GM12878 (cell line): ENCODE measurements at places on chromosomes 4 and X. TPM values are rescaled to one million over a fixed set of nuclear protein-coding genes. Genes with fewer than 3 reads are reported as not detected.

SAGE1 gene
- 0.08 TPM in 1 of 2 replicates, not detected in the other for total RNA-seq

GLRA3 gene
- not detected in 2 replicates for total RNA-seq

FAM133A gene
- total RNA-seq = not detected in 2 replicates

C1QTNF7 gene
- not detected in 2 replicates for total RNA-seq

HSFX1 gene
- total RNA-seq = 0.35 and 0.56 TPM in 2 replicates

- no peak overlapping the region for H3K4me3 ChIP-seq
- no peak overlapping the region for H3K27ac ChIP-seq
- H3K27me3 ChIP-seq = peaks cover 2% of the 10 kb centered on the region
- no peaks in the 10 kb centered on the region for H3K36me3 ChIP-seq
- DNase-seq = no peak
Observed at GRCh38 chr4:139809757-139810140, 144.1 kb downstream of the MGST2 start.

GRCh38 chrX:43741843-43742573 is 85.9 kb downstream of the MAOA start:
- no peaks in the 10 kb centered on the region for H3K36me3 ChIP-seq
- no peak overlapping the region for H3K4me3 ChIP-seq
- H3K4me1 ChIP-seq = no peaks in the 10 kb centered on the region
- DNase-seq = no peak
- H3K27ac ChIP-seq = no peak overlapping the region

- H3K4me3 ChIP-seq = no peak overlapping the region
- DNase-seq = no peak
- no peaks in the 10 kb centered on the region for H3K27me3 ChIP-seq
- H3K36me3 ChIP-seq = no peaks in the 10 kb centered on the region
- no peaks in the 10 kb centered on the region for H3K4me1 ChIP-seq
Observed at GRCh38 chr4:16890651-16891050, 7.8 kb downstream of the LDB2 start.

DNA sequence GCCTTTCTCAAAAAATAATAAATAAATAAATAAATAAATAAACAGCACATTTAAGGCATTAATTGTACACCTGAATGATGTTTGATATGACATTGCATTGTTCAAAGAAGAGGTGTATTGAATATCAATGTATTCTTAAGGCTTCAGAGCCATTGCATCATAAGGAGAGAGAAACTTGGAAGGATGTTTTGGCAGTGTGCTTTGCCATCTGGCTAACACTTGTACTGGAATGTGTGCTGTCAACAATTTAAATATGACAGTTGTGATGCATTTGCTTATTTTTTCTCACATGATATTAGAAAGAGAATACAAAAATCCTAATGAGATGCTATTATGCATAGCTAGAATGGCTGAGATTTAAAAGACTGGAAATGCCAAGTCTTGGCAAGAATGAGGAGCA is 67.8 kb downstream of the FAM133A start:
- no peak overlapping the region for H3K4me3 ChIP-seq
- H3K4me1 ChIP-seq = no peaks in the 10 kb centered on the region
- H3K27me3 ChIP-seq = no peaks in the 10 kb centered on the region
- H3K36me3 ChIP-seq = no peaks in the 10 kb centered on the region

- H3K27ac ChIP-seq = no peak overlapping the region
- H3K36me3 ChIP-seq = no peaks in the 10 kb centered on the region
- no peak for DNase-seq
- no peaks in the 10 kb centered on the region for H3K27me3 ChIP-seq
- H3K4me1 ChIP-seq = no peaks in the 10 kb centered on the region
Observed at GRCh38 chr4:13024147-13025105, 459.7 kb downstream of the RAB28 start.

- no peaks in the 10 kb centered on the region for H3K27me3 ChIP-seq
- H3K4me1 ChIP-seq = no peaks in the 10 kb centered on the region
- no peak overlapping the region for H3K27ac ChIP-seq
- DNase-seq = no peak
- H3K4me3 ChIP-seq = no peak overlapping the region
Observed at GRCh38 chr4:95531141-95531540, 17.6 kb downstream of the UNC5C start.

DNA sequence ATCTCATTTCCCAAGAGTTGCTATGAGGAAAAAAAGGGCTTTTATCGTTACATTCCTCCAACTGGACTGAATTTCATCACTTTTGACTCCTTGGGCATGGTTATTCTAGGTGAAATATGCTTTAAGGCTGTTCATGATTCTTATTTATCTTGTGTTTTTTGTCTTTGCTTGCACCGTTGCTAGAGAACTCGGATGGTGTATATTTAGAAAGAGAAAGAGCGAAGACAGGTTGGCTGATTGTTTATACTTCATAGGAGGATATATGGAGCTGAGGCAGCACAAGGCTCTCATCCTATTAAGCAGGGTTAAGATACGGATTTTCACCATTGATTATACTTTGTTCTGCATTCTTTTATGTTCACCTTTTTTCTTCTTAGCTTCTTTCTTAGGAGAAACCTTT is 94.9 kb upstream of the GEMIN8 start:
- no peak for DNase-seq
- H3K27ac ChIP-seq = no peak overlapping the region
- no peak overlapping the region for H3K4me3 ChIP-seq
- H3K4me1 ChIP-seq = no peaks in the 10 kb centered on the region
- no peaks in the 10 kb centered on the region for H3K27me3 ChIP-seq
- no peaks in the 10 kb centered on the region for H3K36me3 ChIP-seq

DNA sequence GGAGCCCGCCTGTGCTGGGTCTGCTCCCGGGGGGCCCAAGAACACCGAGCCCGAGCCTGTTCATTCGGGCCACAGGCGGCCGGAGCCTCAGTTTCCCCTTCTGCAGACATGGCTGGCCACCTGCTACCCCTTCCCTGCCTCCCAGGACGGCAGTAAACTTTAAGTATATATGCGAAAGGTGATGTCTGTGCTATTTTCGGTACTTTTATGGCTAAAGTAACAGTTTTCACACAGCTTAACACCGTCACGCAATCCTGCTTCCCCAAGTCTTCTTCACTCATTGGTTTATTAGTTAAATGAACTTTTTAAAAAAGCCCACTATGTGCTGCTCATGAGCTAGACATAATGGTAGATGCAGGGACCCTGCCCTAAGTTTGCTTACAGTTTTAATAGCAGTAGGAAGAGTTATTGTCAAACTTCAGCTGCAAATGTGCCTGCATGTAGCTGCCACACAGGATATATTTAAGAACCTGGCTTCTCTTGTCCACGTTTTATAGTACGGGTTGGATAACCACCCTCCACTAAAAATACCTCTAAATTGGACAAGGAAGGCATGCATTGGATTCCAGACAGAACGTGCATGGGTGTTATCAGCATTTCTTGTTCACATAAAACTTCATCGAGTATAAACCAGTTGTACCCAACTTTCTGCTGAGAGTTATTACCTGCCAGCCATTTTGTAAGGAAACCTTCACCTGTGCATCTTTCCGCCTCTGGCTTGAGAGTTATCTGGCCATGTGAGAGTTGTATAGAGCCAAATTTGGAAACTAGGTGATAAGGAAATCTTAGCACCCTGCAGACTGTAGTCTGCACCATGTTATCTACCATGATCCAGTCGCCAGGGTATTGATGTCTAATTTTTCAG is 741 bp downstream of the ANAPC4 start:
- H3K27ac ChIP-seq = peak overlapping the region; percentile 55
- no peak for DNase-seq
- H3K4me1 ChIP-seq = no peaks in the 10 kb centered on the region
- no peaks in the 10 kb centered on the region for H3K27me3 ChIP-seq
- peaks cover 8% of the 10 kb centered on the region; the same call in 1 of the 2 replicates for H3K36me3 ChIP-seq

DNA sequence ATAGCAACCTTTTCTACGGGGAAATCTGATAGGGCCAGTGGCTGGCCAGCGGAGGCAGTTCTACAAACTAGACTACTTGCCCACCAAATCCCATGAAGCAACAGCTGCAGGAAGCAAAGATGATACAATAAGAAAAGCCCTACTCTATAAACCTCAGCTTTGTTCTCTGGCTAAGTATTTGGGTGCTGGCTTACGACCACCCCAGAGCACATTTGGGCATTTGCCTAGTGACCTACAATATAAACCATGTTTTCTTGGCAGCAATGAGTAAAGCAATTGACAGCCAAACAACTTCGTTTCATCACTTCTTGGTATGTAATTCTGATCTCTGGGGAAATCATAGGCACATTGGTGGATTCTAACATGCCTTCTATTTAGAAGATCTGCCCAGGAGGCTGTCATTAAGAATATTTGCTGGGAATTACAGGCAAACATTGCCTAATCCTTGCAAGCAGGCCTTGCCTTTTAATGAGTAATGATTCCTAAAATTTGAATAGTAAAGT is 7.5 kb upstream of the LHFPL1 start:
- H3K4me3 ChIP-seq = no peak overlapping the region
- peaks cover 3% of the 10 kb centered on the region; the same call in 1 of the 2 replicates for H3K4me1 ChIP-seq
- H3K27me3 ChIP-seq = no peaks in the 10 kb centered on the region
- H3K27ac ChIP-seq = no peak overlapping the region
- DNase-seq = no peak

DNA sequence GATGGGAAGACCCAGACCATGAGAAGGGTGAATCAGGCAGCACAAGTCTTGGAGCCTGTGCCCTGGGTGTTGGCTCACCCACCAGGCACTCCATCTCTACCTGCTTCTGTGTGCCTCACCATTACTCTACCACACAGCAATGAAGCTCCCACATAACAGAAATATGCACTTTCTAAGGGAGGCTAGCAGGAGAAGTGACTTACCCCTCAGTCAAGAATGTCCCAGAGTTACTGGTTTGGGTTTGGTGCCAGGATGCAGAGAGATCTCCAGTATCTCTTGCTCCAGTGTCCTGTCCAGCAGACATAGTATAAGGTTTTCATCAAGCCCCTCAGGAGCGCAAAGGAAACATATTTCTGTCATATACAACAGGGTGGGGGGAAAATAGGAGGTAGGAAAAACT is 11.3 kb upstream of the RAB40A start:
- H3K27me3 ChIP-seq = no peaks in the 10 kb centered on the region
- H3K27ac ChIP-seq = no peak overlapping the region
- no peak for DNase-seq
- H3K36me3 ChIP-seq = no peaks in the 10 kb centered on the region
- no peak overlapping the region for H3K4me3 ChIP-seq

- no peaks in the 10 kb centered on the region for H3K27me3 ChIP-seq
- H3K27ac ChIP-seq = no peak overlapping the region
- H3K36me3 ChIP-seq = no peaks in the 10 kb centered on the region
Observed at GRCh38 chr4:61921920-61922319, 721.8 kb downstream of the ADGRL3 start.

GRCh38 chr4:24470666-24471485 is 113.5 kb downstream of the DHX15 start:
- H3K4me1 ChIP-seq = no peaks in the 10 kb centered on the region; the same call in 1 of the 2 replicates
- peaks cover 4% of the 10 kb centered on the region; the same call in 1 of the 2 replicates for H3K27me3 ChIP-seq
- no peak for DNase-seq
- H3K4me3 ChIP-seq = peak overlapping the region; percentile 41

- no peaks in the 10 kb centered on the region for H3K36me3 ChIP-seq
- no peaks in the 10 kb centered on the region for H3K4me1 ChIP-seq
- no peak for DNase-seq
- no peaks in the 10 kb centered on the region; the same call in 1 of the 2 replicates for H3K27me3 ChIP-seq
- H3K27ac ChIP-seq = no peak overlapping the region
Observed at GRCh38 chrX:68922013-68922412, 93.2 kb downstream of the EFNB1 start.

DNA sequence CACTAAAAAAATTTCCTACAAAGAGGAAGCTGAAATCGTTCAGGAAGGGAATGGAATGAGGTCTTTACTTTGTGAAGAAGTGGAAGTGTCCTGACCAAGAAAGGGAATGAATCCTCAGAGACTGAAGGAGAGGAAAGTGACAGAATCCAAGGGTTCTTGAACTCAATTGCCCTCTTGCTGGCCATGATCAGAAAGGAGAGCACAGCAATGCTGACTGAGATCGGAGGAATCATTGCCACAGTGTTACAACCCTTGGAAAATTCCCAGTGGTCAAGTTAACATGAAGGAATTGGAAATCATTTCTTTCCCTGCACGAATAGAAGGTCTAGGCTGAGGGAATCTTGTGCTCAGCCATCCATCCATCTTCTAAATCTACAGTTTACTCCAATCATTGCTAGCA is 190.0 kb upstream of the NEIL3 start:
- no peaks in the 10 kb centered on the region for H3K4me1 ChIP-seq
- DNase-seq = no peak
- H3K27me3 ChIP-seq = no peaks in the 10 kb centered on the region
- no peak overlapping the region for H3K27ac ChIP-seq
- no peak overlapping the region for H3K4me3 ChIP-seq

DNA sequence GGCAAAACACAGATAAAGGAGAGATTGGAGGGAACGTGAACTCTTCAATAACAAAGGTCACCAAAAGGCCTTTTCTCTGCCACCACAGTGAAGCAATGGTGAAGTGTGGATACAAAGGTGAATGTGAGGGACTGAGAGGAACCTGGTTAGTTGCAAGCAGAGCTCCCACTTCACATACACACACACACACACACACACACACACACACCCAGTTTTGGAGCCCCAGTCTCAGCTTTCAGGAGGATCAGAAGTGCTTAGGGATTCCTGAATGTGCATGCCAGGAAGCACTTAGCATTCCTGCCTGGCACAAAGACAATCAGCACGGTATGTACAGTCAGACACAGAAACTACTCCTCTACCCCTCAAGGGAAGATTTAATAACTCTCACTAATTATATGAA is 71.5 kb downstream of the ARHGEF9 start:
- H3K4me3 ChIP-seq = no peak overlapping the region
- no peaks in the 10 kb centered on the region for H3K4me1 ChIP-seq
- H3K27me3 ChIP-seq = no peaks in the 10 kb centered on the region
- no peaks in the 10 kb centered on the region; the same call in 1 of the 2 replicates for H3K36me3 ChIP-seq
- no peak overlapping the region for H3K27ac ChIP-seq

- no peaks in the 10 kb centered on the region for H3K27me3 ChIP-seq
- H3K27ac ChIP-seq = no peak overlapping the region
- H3K4me1 ChIP-seq = no peaks in the 10 kb centered on the region
- H3K4me3 ChIP-seq = no peak overlapping the region
- DNase-seq = peak; percentile 48
Observed at GRCh38 chr4:17310269-17310652, 201.6 kb downstream of the QDPR start.

DNA sequence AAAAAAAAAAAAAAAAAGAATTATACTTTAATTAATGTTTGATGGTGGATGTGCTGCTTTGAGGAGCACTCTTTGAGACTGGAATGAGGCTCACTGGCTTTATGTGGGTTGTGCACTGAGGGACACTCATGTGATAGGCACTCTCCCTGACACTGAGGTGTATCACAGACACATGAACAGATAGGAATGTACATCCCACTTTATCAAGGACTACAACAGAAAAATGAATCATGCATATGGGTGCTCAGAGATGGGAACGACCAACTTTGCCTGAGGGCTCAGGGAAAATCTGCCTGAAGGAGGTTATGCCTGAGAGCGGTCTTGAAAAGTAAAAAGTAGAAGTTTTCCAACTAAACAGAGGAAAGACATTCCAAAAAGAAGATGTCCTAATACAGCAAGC is 97.7 kb upstream of the RBPJ start:
- peaks cover 10% of the 10 kb centered on the region for H3K4me1 ChIP-seq
- no peaks in the 10 kb centered on the region for H3K36me3 ChIP-seq
- no peaks in the 10 kb centered on the region for H3K27me3 ChIP-seq

DNA sequence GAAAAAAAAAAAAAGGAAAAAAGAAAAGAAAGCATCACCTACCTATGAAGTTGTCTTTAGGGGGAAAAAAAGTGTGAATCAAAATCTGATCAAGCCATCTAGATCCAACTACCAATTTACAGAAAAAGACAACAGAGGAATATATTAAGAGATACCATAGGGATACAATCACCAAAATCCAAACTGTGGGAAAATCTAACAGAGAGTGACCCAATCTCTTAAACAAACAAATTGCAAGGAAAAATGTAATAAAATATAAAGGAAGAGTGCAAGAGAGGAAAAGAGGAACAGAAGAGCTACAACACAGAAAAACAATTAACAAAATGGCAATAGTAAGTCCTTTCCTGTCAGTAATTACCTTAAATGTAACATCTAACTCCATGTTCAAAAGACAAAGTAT is 19.0 kb downstream of the THOC2 start:
- no peaks in the 10 kb centered on the region for H3K27me3 ChIP-seq
- no peak overlapping the region for H3K4me3 ChIP-seq
- no peaks in the 10 kb centered on the region; the same call in 1 of the 2 replicates for H3K36me3 ChIP-seq
- peaks cover 2% of the 10 kb centered on the region; the same call in 1 of the 2 replicates for H3K4me1 ChIP-seq
- no peak overlapping the region for H3K27ac ChIP-seq
